ENCODE measurements at places on chromosomes 6 and 20.
A peak's percentile ranks its signal among the peaks of the same experiment; 100 is the strongest.

- no peak for DNase-seq
Observed at GRCh38 chr6:97215157-97215769, 67.8 kb downstream of the MMS22L start.

DNA sequence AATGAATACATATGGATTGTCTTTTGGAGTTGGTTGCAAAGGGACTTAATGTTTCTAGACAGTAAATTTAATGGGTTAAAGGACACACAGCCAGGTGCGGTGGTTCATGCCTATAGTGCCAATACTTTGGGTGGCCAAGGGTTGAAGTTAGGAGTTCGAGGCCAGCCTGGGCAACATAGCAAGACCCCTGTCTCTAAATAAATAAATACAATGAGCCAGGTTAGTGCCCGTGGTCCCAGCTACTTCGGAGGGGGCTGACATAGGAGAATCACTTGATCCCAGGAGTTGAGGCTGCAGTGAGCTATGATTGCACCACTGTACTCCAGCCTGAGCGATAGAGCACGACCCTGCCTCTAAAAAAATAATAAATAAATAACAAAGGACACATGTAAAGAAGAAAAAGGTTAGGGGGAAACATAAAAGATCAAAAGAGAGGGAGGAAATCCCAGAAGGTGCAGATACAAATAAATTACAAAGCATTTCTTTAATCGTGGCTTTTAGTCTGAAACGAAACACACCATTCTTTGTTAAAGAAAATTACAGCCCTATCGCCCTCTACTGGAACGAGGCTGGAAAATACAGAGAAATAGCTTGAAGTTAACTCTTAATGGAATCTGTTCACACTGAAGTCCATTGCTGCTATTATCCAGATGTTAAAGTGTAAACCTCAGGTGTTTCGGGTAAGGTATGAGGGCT is 42.6 kb upstream of the SCML4 start:
- no peak for DNase-seq

DNA sequence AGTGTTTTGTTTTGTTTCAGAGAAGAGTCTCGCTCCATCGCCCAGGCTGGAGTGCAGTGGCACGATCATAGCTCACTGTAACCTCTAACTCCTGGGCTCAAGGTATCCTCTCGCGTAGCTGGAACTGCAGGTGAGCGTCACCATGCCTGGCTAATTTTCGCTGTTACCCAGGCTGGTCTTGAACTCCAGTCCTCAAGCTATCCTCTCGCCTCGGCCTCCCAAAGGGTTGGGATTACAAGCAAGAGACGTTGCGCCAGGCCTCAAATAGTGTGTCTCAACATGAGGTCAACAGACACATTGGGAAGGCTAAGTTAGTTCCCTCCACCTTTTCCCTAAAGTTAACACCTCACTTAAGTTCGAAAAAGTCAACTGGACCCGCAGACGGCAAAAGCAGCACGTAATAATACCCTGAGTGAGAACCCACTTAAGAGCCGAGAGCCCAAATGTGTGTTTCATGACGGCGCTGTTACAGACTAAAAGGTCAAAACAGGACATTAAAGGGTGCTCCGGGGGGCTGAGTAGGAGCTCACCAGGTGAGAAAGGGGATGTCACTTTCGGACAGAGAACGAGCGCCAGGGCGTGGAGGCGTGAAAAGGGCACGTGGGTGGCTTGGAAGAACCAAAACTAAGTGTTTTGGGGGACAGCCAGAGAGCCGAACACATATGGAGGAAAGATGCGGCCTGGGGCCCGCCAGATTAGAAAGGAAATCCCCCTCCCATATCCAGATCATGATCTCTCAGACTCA is 499 bp downstream of the TTI1 start:
- no peak for DNase-seq

DNA sequence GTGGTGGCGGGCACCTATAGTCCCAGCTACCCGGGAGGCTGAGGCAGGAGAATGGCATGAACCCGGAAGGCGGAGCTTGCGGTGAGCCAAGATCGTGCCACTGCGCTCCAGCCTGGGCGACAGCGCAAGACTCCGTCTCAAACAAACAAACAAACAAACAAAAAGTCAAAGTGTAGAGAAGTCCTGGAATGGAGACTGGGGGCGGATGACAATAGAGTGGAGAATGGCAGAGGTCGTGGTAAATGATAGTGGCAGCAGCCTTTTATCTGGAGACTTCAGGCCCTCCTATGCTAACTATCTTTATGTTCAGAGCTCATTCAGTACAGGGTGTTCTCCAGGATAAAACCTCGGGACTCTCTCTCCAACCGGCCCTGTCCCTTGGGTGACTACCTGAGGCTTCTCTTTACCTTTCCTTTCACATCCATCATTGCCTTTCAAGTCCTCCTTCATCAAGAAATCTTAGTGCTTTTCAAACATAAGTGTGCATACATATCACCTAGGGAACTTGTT is 1.4 kb upstream of the FKBPL start:
- no peak for DNase-seq

DNA sequence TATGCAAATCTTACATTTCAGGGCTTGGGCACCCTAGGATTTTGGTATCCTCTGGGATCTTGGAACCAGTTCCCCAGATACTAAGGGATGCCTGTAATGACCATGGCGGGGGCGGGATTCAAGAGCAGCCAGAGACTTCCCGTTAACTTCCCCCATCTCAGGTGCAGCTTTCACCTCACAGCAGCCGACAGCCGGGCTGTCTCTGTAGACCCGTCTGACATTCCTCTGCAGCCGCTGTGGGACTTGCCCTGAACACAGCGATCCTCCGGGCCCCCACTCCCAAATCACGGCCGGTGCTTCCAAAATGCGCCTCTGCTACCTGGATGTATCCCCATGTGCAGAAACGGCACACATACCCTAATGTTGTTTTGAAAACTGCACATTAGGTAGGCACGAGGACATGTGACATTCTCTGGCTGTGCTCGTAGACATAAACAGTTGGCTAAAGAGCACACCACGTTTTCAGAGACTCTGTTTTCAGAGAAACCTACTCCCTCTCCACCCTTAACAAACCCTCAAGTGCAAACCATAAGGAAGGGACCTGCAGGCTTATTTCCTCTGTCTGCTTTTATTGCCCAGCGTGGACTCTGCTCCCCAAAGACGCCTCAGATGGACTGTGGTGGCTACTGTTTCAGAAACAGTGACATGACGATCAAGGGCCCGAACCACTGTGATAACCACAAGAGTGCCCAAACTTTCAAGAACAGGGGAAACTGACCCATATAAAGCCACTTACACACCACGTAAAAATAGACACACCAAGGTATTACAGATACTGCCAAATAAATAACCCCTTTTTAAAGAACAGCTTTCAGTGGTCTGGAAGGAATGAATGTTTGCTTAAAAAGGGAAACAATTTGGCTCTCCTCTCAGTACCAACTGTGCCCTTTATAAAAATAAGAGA is 72.9 kb upstream of the FOXC1 start:
- no peak for DNase-seq

GRCh38 chr6:11622156-11622555 is 84.6 kb downstream of the TMEM170B start:
- no peak for DNase-seq

- DNase-seq, result no peak
Observed at GRCh38 chr6:143539106-143539505, 27.6 kb upstream of the FUCA2 start.

- DNase-seq, result no peak
Observed at GRCh38 chr6:150599199-150600009, at the start of gene PLEKHG1. Gene PLEKHG1 (plus strand): TSS chr6:150599885. CDS start chr6:150733682, 133,797 bp downstream.

DNA sequence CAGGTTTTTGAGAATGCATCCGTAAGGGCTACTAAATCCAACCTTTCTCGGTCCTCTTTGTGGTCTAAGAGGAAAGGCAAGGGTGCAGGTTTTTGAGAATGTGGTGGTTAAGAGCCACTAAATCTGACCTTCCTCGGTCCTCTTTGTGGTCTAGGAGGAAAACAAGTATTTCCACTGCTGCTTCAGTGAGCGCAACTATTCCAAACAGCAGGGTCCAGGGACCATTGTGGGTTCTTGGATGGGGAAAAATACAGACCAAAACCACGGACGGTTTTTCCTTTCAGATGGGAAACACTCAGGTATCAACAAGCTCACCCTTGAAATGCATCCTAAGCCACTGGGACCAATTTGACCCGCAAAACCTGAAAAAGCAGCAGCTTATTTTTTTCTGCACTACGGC is 21.9 kb downstream of the BTBD9 start:
- DNase-seq, result no peak

DNA sequence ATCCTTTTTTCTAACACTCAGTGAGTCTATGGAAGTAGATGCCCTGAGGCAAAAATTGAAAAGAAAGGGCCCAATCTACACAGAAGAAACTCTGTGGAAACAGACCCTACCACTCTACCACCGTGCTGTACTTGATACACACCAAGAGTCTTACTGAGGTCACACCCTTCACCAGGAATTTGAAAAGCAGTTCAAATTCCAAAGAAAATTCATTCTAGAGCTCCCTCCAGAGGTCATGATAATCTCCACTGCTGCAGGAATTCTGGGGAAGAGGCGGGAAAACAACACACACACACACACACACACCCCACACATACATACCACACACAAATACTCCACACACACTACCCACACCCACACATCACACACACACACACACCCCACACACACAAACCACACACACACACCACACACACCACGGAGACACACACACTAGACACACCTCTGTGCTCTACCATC is 336.8 kb downstream of the HDGFL1 start:
- DNase-seq, result no peak

- DNase-seq, result no peak
Observed at GRCh38 chr20:6644813-6645628, 122.5 kb upstream of the BMP2 start.

- DNase-seq, result peak; percentile 86
Observed at GRCh38 chr6:22320750-22321149, 23.9 kb upstream of the PRL start.

- DNase-seq, result no peak
Observed at GRCh38 chr6:131029626-131030297, 33.3 kb downstream of the EPB41L2 start.

DNA sequence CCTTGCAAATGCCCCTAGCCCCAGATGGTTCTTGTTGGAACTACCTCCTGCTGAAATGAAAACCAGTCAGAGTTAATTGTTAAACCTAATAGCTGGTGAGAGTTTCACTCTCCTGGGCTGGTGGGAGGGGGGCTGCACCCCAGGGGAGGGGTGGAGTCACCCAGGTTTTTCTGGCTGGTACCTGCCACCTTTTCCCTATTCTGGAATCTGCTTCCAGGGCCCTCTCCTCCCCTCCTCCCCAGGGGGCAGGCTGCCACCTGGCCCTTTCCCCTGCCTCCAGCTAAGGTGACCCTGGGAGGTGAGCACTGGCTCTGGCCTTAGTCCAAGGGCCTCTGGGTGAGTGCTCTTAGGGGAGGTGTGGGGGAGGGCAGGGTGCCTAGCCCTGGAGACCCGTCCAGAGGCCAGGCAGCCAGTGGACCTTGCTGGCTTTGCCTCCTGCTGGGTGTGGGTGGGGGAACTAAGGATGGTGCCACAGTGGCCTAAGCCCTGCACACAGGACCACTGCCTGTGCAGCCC is 48.8 kb upstream of the EPB41L1 start:
- no peak for DNase-seq

DNA sequence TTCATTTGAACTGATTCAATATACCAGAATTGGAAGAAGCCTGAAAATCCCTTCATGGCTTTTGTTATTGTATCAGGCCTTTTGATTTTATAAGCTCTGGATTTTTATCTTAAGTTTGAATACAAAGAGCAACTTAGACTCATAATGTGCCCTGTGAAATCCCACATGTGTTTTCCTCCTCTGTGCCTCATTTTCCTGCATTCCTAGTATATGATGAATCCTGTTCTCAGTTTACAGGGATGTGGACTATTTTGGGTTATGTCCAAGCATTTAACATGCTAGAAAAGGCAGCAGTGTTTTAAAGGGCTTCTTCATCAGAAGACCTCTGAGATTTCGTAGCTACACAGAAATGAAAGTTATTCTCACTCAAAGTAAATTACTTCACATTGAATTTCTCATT is 455.0 kb downstream of the RFPL4B start:
- DNase-seq, result peak; percentile 77

- no peak for DNase-seq
Observed at GRCh38 chr20:15188415-15188814, 851.0 kb upstream of the FLRT3 start.

Measured in HS-5 (cell line).